Kidney (tissue), 22 donors: ENCODE measurements at places on chromosomes 11 and 22. TPM values are rescaled to one million over a fixed set of nuclear protein-coding genes. Genes with fewer than 3 reads are reported as not detected.

Gene GVQW3
- 1.4 TPM for polyA plus RNA-seq

Gene TST
- 283 TPM for polyA plus RNA-seq

- DNase-seq, result no peak
Measured at GRCh38 chr11:74546752-74547151, 45.6 kb upstream of the POLD3 start.

- no peak for DNase-seq
Measured at GRCh38 chr11:10798330-10798928, 10.3 kb downstream of the EIF4G2 start.

DNA sequence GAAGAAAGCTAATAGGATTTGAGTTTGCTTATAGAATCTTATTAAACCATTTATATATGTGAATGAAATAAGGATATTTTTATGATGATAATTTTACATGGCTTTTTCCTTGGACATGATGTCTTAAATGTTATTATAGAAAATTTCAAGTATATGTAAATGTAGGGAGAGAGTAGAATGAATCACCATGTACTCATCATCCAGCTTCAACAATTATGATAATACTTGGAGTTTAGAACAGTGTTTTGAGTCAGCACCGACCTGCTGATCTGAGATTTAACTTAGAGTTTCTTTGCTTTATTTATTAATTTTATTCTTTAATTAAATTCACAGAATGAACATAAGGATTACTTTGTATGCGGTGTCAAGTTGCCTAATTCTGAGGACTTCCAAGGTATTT, 193.5 kb downstream of the UVRAG start:
- DNase-seq, result no peak

DNA sequence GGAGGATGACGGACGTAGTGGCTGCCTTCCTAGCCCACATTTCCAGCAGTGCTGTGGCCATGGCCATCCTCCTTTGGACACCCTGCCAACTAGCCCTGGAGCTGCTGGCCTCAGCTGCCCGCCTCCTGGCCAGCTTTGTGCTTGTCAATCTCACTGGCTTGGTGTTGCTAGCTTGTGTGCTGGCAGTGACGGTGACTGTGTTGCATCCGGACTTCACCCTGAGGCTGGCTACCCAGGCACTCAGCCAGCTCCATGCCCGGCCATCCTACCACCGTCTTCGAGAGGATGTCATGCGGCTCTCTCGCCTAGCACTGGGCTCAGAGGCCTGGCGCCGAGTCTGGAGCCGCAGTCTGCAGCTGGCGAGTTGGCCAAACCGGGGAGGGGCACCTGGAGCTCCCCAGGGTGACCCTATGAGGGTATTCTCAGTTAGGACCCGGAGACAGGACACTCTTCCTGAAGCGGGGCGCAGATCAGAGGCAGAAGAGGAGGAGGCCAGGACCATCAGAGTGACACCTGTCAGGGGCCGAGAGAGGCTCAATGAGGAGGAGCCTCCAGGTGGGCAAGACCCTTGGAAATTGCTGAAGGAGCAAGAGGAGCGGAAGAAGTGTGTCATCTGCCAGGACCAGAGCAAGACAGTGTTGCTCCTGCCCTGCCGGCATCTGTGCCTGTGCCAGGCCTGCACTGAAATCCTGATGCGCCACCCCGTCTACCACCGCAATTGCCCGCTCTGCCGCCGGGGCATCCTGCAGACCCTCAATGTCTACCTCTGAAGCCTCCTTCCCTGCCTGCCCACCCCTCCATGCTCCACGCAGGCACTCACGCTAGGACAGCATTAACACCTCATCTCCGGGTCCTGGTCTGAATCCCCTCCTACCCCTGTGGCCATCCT, 1.6 kb downstream of the RNF26 start:
- no peak for DNase-seq

GRCh38 chr22:46694416-46695170, 43.5 kb downstream of the CERK start:
- no peak for DNase-seq

DNA sequence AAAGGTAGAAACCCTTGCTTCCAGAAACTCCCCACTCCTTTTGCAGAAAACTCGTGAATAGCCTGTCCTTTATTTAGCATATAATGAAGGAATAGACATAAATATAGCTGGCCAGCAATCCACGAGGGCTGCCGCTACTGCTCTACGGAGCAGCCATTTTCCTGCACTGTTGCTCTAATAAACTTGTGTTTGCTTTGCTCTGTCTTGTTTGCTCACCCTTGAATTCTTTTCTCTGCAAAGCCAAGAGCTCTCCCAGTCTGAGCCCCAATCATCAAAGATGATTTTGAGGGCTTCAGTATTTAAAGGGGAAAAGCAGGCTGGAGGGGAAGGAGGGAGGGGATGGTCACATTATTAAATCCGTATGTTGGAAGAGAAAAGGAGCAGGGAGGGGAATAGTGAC, 16.6 kb upstream of the CHKA start:
- DNase-seq, result no peak

- DNase-seq, result no peak
Measured at GRCh38 chr11:87466223-87466622, 428.5 kb downstream of the TMEM135 start.
